Occipital lobe (tissue), 3 donors: ENCODE measurements at places on chromosomes 7 and 10.

- DNase-seq, result no peak
These were observed 28.2 kb downstream of the AP5Z1 start for GRCh38 chr7:4803397-4804241.

DNA sequence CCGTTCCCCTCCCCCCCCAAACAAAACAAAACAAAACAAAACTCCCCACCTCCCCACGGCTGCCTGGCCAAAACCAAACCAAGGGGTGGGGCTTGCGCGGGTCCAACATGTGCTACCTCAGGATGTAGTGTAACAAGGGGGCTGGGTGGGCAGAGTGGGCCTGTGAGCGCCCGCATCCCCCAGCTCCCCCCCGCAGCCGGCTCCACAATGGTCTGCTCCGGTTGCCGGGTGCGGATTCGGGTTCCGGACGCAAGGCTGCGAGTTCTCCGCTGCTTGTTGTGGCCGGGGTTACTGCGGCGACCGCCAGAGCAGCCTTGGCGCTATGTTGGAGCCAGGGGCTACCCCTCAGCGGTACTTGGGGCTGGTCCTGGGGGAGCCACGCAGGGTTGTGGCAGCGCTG, 4.9 kb downstream of the C10orf143 start:
- no peak for DNase-seq

DNA sequence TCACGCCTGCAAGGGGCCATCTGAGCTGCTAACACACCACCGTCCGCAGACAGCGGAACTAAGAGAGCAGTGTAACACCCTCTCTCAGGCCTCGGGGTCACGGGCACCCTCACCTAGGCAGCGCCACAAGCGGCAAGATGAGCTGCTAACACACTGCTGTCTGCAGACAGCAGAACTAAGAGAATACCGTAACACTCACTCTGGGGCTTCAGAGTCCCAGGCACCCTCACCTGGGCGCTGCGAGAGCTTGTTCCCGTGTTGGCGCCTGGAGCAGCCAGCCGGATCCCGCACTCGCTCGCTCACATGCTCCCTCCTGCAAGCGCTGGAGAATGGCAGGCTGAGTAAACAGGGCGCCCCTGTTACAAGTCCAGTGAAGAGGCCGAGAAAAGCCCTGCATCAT, 160.2 kb downstream of the SRPK2 start:
- DNase-seq, result no peak

GRCh38 chr7:156478486-156478885, 162.1 kb upstream of the RNF32 start:
- no peak for DNase-seq

DNA sequence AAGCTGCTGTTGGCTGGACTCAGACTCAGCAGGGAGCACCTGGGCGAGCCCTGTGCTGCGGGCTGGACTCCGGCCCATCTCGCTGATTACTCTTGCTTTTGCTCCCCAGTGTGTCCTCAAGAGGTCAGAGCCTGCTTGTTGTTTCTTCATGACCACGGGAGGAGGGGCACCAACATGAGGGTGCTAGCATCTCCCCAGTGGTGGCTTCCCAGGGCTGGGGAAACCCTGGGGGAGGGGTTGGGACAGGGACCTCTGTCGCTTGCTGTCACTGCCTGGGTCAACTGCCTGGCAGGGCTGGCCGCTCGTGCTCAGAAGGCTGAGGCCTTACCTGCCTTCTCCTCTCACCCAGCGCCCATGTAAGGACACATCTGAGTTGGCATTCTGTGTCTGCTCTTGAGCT, 152.3 kb upstream of the SHH start:
- no peak for DNase-seq

GRCh38 chr7:143379611-143380259, 1.4 kb upstream of the ZYX start:
- DNase-seq, result no peak

GRCh38 chr7:137501562-137501961, 158.0 kb upstream of the PTN start:
- no peak for DNase-seq

DNA sequence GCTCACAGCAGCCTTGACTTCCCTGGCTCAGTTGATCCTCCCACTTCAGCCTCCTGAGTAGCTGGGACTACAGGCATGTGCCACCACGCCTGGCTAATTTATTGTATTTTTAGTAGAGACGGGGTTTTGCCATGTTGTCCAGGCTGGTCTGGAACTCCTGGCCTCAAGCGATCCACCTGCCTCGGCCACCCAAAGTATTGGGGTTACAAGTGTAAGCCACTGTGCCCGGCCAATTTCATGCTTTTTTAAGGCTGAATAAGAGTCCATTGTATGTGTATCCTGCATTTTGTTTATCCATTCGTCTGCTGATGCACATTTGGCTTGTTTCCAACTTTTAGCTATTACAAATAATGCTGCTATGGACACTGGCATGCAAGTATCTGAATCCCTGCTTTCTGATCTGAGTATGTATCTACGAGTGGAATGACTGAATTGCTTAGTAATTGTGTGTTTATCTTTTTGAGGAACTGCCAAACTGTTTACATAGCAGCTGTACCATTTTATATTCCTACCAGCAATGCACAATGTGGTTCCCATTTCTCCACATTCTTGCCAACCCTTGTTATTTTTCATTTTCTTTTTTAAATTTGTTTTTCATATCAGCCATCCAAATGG, 37.3 kb upstream of the TPST1 start:
- no peak for DNase-seq

DNA sequence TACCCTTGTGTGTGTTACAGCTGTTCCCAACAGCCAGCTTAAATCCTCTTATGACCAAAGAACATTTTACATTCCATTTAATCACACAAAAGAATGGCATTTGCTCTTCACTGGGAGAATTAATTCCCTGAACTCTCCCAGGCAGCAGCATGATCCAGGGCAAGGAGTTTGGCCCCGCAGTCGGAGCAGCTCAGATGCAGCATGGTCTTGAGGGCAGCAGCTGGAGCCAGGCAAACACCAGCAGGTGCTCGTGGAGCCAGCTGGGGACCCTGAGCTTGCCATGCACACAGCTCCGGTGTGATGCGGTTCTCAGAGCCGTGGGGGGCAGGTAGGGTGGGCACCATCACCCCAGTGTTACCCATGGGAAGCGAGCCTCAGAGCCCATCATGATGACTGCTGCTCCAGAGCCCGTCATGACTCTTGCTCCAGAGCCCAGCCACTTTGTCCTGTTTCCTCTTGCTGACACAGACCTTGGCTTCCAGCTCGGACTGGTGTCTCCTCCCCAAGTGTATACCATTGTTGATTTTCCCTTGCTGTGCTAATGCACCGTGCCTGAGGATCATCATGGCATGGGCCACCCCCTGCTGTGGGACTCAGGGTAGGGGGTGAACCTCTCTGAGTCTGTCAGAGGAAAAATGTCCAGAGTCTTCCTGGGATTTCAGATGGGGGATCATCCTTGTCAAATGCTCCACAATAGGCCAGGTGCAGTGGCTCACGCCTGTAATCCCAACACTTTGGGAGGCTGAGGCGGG, 75.8 kb downstream of the ZRANB1 start:
- DNase-seq, result no peak

GRCh38 chr10:96130326-96130995, 364 bp downstream of the ZNF518A start:
- no peak for DNase-seq

- DNase-seq, result peak; percentile 53
These were observed 27.1 kb downstream of the OGDH start for GRCh38 chr7:44633254-44634186.

GRCh38 chr10:96890172-96890513, 58.0 kb downstream of the LCOR start:
- DNase-seq, result no peak

- DNase-seq, result no peak
These were observed 28.2 kb upstream of the IL6 start for GRCh38 chr7:22698767-22699166.

DNA sequence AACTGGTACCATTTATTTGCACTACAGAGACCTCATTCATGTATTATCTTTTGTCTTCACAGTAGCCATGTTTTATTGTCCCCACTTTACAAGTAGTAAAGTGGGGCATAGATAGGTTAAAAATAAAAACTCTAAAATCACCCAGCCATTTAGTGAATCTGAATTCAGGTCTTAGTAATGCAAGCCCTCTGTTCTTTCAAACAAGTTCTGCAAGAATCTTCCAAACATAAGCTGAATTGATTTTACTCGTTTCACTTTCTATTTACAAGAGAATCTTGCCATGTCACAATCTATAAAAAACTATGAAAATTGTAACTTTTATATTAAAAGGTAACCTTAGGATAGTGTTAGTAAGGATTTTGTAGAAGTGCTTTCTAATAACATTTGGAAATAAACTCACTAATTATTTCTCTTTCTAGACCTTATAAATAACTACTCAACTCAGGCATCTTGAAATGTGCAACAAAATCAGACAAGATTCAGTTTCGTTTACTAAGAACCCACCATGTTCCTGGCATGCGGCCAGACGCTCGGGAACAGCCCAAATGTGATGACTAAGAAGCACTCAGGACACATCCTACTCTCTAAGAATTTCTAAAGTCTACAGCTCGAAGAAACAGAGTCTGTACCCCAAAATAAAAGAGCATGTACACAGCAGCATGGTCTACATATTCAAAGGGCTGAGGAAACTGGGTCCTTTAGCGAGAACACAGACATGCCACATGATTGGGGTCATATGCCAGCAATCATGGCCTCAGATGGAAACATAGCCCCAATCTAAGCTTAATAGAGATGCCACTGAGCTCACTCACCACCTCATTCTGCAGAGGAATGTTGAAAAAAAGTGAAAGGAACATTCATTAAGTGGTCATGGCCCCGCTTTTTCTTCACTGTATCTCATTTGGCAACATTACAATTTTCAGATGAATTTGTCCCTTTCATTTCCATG, 167.6 kb downstream of the AMPH start:
- DNase-seq, result peak; percentile 47

- no peak for DNase-seq
These were observed 387.2 kb downstream of the CNTNAP2 start for GRCh38 chr7:146503844-146504243.

GRCh38 chr10:61404751-61405150, 48.4 kb downstream of the TMEM26 start:
- DNase-seq, result no peak

GRCh38 chr10:125795637-125796190, 20.1 kb upstream of the MMP21 start:
- no peak for DNase-seq

GRCh38 chr10:71687480-71687879, 32.1 kb downstream of the C10orf105 start:
- no peak for DNase-seq

DNA sequence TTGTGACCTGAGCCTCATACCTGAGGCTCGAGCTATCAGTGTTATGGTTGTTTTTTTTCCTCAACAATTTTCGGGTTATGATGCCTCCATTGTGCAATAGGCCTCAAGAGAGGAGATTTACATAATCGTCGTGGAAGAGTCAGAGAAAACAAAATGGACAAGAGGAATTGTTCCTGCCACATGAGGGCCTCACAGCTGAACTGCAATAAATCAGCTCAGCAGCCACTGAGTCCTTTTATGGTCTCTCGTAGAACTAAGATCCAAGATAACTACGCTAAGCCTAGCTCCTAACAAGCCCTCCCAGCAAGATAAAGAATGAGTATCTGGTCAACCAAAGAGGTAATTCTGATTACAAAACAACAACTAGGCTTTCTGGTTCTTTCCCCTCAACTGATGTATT, 336.8 kb downstream of the WDR11 start:
- DNase-seq, result no peak

GRCh38 chr7:47039904-47040303, 542.0 kb downstream of the TNS3 start:
- no peak for DNase-seq

DNA sequence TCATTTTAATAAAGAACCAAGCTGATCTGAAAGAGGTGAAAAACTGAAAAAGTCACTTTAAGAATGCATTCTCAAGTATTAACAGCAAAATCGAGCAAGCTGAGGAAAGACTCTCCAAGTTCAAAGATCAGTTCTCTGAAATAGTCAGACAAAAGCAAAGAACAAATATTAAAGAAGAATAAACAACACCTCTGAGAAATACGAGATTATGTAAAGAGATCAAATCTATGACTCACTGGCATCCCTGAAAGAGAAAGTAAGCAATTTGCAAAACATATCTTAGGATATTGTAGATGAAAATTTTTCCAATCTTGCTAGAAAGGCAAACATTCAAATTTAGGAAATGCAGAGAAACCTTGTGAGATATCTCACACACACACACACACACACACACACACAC, 138.4 kb upstream of the HGF start:
- DNase-seq, result no peak

DNA sequence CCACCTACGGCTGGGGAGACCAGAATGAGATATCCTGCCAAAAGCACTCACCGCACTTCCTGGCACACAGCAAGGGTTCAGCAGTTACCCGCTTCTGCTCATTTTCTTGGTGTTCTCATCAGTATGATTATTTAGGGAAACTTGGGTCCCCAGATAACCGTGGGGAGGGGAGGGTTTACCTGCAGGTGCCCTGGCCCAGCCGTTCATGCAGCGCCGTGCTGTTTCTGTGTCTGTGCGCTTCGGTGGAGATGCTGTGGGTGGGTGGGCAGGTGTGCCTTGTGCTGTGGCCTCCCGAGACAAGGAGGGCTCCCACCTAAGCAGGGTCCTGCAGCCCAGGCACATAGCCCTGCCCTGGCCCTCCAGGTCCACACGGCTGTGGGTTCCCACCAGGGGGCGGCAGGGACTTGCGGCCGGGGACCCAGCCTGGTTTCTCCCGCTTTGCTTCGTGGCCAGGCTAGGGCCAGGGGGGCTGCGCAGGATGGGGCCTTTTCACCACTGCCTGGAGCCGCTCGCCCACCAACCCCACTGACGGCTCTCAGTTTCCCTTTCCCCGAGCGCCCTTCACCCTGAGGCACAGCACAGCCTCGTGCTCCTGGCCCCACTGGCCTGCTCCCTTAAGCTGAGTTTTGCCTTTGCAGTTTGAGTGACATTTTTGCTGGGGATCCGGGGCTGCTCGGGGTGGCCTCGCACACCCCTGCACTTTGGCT, 78.5 kb downstream of the LHPP start:
- DNase-seq, result peak; percentile 20

- DNase-seq, result no peak
These were observed 12.6 kb upstream of the DYNC2I1 start for GRCh38 chr7:158843771-158844170.

DNA sequence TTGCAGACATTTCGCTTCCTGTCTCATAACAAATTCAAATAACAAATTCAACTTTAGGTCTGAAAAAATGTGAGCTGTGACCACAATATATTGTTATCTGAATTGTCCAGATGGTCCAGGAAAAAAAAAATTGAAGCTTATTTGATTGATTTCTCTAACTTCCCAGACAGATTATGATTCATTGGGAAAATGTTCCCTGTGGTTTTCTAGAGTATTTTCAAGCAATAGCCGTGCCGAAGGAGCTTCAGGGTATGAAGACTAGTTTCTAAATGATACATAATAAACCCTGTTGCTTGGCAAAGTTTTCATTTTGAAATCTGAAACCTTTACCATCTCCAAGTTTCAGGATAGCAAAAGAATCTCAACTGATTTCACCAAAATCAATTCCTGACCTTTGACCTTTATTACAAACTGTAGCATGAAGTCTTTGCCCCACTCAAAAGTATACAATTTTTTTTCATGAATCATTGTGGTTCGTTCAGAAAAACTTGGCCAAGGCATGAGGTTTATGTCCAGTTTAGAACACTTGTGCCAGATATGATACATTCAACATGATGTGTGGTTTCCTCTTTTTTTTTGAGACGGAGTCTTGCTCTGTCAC, 109.9 kb downstream of the JCAD start:
- no peak for DNase-seq
